Activated CD8-positive, alpha-beta T cell treated with anti-CD3 and anti-CD28 coated beads, Interleukin-2, amount 10 ng/mL, durations not matched to agents 7 days and 5 days (primary cell): ENCODE measurements at places on chromosomes 11 and 22. TPM values are rescaled to one million over a fixed set of nuclear protein-coding genes. Genes with fewer than 3 reads are reported as not detected.

The SLC35E4 gene
- total RNA-seq: 1.9 TPM

The NOX4 gene
- total RNA-seq: not detected

The TNNT3 gene
- total RNA-seq: 2.6 TPM

The TMPRSS4 gene
- 0.50 TPM for total RNA-seq

The MIF gene
- 1,009 TPM for total RNA-seq

The ALX4 gene
- total RNA-seq: not detected

The PHLDB1 gene
- 0.76 TPM for total RNA-seq

The ALDH3B2 gene
- not detected for total RNA-seq

The SLC1A2 gene
- total RNA-seq: not detected

The MMP1 gene
- total RNA-seq: not detected

The LMNTD2 gene
- total RNA-seq: 0.34 TPM

The SCN2B gene
- not detected for total RNA-seq

The CELSR1 gene
- total RNA-seq: not detected

The LDLRAD3 gene
- not detected for total RNA-seq

The KIF18A gene
- total RNA-seq: 35.4 TPM

The FOLH1 gene
- total RNA-seq: not detected

The CENPM gene
- 83.6 TPM for total RNA-seq

The DENND6B gene
- 6.0 TPM for total RNA-seq

The CARD18 gene
- total RNA-seq: not detected

The ABTB2 gene
- 0.97 TPM for total RNA-seq

The LRRC55 gene
- total RNA-seq: not detected

The CRYAB gene
- total RNA-seq: not detected

The SMIM35 gene
- 2.2 TPM for total RNA-seq

The IL10RA gene
- 210 TPM for total RNA-seq

The CEP126 gene
- total RNA-seq: 0.34 TPM

The SCO2 gene
- 13.9 TPM for total RNA-seq

The SELENOM gene
- total RNA-seq: 0.87 TPM

The OR2AG2 gene
- total RNA-seq: 0.23 TPM

The XKR3 gene
- not detected for total RNA-seq

The MUC5B gene
- not detected for total RNA-seq
